Hematopoietic multipotent progenitor cell treated with erythropoietin and hydrocortisone succinate and interleukin-3 and kit ligand, for 8 days (in vitro differentiated cells): ENCODE measurements at places on chromosomes 2 and 18.
A peak's percentile ranks its signal among the peaks of the same experiment; 100 is the strongest.

GRCh38 chr2:16209799-16210198 is 269.4 kb downstream of the MYCN start:
- DNase-seq, result no peak

DNA sequence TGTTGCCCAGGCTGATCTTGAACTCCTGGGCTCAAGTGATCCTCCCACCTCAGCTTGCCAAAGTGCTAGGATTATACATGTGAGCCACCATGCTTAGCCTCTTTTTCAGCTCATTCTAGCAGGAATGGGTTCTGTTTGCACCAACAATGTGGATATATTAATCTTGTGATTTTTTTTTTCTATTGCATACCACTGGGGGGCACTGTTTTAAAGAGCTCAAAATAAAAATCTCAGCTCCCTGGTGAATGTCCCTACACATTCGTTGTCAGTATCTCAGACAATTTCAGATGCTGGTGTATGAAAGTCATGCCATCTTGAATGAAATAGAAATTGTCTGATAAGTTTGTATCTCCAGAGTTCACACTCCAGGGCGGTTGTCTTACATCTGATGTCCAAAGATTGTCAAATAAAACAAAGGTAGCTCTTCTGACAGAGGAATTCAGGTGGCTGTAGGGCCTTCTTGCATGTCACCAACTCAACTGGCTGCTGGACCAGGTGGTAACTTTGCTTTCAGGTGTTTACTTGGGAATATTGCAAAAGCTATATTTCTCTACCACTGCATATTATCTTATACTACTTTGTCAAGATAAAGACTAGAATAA is 3.1 kb upstream of the MATN3 start:
- peak; percentile 67 for DNase-seq

- DNase-seq, result no peak
Observed at GRCh38 chr18:44997174-44997573, 316.5 kb downstream of the SETBP1 start.

DNA sequence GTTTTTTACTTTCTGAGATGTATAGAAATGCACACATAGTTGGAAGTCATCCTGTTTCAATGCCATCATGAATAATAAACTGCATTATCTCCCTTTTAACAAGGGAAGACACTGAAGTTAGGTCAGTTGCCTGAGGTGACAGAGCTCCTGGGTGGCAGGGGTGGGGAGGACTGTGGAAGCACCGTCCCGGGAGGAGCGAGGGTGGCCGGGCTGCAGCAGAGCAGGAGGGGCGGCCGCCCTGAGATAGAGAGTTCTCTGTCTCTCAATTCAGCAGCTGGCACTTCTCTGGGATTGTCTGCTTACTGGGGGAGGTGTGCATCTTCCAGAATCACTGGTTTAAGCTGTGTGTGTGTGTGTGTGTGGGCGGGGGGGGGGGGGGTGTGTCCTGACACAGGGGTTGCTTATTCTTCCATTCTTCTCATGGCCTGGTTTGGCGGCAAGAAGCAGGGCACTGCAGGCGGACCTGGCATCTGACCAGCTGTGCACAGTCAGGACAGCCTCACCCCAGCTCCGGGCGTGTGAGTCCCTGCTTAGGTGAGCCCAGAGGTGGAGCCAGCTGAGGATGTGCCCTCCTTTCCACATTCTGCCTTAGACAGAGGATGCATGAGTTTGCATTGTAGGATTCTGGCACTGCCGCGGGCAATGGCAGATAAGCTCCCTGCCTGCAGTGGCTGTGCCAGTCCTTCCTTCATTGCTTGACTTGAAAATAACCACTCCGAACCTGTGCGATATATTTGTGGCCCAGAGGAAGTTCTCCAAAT is 40.4 kb downstream of the VWA3B start:
- DNase-seq, result no peak
